Activated naive CD8-positive, alpha-beta T cell treated with anti-CD3 and anti-CD28 coated beads, Interleukin-2, amount 10 ng/mL, durations not matched to agents 7 days and 5 days (primary cell): ENCODE measurements at places on chromosomes 1 and 21.
A peak's percentile ranks its signal among the peaks of the same experiment; 100 is the strongest.

DNA sequence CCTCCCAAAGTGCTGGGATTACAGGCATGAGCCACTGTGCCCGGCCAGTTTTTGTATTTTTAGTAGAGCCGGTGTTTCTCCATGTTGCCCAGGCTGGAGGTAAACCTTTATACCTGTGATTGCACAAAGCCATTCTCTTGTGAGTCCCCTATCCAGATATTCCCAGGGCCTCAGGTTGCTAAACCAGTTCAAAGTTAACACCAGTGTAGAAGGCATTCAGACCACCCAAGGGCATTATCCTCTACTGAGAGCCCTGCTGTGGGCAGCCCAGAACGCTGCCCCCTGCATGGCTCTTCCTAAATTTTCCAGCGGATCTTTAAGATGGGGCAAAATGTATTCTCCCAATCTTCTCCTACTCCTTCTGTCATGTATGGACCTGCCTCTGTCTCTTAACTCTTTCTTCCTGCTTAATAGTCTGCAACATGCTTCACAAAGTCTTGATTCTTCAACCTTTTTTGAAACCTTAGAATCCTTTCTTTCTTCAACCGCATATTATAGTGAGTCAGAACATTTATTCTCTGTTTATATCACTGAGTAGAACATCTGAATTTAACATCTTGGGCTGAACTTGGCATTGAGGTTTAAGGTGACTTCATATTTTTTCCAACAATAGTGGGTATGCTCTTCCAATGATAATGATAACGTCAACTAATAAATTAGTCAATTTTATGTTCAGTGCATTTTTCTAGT is 36.0 kb downstream of the UBE4B start:
- no peak for DNase-seq

- no peak for DNase-seq
Measured at GRCh38 chr1:151828921-151829320, 2.7 kb downstream of the RORC start.

- no peak for DNase-seq
Measured at GRCh38 chr1:226201029-226201593, 14.6 kb upstream of the ACBD3 start.

DNA sequence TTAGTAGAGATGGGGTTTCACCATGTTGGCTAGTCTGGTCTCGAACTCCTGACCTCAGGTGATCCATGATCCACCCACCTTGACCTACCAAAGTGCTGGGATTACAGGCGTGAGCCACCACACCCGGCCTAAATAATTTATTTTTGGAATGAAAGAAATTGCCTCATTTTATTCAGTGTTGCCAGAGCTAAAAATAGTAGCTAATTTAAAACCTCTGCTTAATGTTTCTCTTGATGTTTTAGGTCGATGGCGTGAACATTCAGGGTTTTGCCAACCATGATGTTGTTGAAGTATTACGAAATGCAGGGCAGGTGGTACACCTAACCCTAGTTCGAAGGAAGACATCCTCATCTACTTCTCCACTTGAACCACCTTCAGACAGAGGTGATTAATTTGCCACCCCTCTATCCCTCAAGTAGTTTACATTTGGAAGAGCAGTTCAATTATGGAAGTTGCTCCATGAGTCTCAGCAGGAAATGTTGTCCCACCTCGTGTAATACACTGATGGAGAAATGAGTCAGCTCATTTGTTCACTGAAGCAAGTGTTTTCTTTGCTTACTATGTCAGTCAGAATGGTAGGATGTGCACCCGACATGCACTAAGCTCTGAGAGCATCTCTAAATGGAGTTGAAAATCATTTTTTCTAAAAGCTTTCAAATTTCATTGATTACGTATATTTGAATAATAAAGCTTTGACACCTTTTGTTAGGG is 54.9 kb downstream of the PATJ start:
- no peak for DNase-seq

DNA sequence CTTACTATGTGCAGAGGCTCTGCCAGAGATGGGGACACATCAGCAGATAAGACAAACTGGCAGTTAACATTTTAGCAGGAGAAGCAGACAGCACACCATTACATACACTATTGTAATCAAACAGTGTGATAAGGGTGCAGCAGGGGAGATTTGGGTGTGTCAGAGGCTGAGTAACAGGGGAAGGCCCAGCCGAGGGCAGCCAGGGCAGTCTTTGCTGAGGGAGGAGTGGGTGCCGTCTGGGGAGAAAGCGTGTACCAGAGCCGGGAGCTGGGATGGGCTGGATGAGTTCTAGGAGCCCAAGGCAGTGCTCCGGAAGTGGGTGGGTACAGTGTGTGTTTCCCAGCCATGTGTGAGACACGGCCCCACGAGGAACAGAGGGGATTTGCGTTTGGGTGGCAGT is 31.2 kb downstream of the KCNA10 start:
- DNase-seq, result no peak

DNA sequence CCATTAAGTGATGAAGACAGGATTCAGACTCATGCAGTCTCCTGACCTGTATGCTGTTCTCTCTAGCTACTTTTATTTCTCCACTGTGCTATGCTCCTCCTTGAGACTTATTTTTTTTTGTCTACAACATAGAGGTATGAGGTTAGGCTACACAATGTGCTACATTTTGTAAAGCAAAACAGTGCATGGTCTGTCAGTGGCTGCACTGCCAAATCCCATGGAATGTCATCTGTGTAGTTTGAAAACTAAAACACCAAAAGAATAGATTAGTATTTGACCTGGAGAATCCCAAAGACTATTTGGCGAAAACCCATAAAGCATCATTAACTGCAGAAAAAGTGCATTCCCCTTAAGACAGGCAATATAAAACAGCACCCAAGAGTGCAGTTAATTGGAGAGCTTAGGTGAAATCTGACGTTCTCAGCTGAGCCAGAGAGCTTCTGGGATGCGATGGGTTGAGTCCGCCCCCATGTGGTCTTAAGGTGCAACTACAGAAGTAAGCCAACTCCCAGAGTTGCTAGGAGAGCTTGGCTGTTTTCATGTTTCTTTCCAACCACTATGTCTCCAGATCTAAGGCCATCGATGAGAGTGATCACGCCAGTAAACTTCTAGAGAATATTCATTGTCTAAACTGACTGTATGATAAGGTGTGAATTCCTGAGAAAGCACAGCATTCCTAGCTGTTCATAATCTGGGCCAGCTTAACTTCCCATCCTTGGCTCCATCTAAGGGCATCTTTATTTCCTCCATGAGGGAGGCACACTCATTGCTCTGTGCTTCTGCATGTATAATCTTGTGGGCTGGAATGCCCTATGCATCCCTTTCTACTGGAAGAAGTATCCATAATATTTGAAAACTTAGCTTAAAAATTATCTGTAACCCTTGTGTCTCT is 20.7 kb upstream of the CYP2J2 start:
- DNase-seq, result no peak

DNA sequence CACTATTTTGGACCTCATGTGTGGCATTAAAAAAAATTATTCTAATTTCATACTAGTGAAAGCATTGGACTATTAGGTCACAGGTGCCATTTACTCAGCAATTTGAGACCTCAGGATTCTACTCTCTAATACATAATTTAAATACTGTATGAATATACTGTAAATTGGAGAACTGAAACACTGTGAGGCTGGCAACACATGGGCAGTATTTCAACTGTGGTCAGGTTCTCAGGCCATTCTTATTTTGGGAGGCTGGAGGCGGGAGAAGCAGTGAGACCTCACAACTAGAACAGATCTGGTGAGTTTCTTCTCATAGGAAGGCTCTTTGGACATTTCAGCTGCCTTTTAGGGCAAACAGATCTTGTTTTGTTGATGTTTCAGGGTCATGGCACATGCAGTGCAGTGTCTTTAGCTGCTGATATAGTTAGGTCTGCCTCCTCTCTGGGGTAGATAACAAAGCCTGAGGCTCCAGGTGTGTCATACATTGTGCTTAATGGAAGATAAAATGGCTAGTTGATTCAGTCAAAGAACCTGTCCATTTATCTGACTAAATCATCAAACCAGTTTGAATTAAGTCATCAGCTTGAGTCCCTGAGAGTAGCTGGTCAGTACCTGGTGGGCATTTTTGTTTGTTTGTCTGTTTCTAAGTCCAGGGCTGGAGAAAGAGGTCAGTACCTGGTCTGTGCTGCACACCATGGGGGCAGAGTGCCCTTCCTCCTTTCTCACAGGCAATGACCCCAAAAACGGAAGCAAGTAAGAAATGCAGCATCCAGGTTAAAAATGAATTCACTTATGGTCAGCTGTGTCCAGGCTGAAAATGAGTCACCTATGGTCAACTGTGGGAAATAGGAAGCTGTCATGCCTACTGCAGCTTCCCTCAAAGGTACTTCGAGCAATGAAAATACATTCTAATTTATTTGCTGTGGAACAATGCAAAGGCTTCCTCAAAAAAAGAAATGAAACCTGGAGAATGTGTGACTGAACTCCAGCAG is 216.2 kb downstream of the SDCCAG8 start:
- no peak for DNase-seq

DNA sequence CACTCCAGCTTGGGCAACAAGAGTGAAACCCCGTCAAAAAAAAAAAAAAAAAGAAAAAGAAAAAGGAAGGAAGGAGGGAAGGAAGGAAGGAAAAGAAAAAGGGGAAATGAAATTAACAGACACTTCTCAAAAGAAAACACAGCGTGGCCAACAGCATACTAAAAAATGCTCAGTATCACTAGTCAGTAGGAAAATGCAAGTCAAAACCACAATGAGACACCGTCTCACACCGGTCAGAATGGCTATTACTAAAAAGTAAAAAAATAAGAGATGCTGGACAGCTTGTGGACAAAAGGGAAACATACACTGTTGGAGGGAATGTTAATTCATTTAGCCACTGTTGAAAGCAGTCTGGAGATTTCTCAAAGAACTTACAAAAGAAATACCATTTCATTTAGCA is 369.5 kb upstream of the BRINP3 start:
- DNase-seq, result no peak

GRCh38 chr1:2492091-2492490 is 16.0 kb downstream of the PLCH2 start:
- DNase-seq, result no peak

GRCh38 chr1:161439280-161440232 is 65.7 kb upstream of the FCGR2A start:
- peak; percentile 65 for DNase-seq

DNA sequence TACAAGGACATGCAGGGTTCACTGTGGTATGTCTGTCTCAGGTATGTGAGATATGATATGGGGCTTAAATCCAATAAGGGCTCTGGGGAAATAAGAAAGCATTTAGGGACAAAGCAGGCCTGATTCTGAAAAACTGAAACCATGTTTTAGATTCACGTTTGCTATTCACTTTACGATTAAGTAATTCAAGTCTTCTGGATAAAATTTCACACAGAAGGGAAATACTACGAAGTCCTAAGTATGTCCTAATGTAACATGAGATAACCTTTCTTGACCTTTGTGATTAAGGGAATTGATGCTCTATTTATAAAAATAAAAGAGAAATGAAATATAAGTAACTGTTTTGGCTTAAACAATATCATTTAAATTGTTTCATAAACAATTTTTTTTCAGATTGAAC is 55.4 kb downstream of the HNRNPR start:
- DNase-seq, result no peak

GRCh38 chr1:178948676-178949075 is 77.0 kb upstream of the FAM20B start:
- DNase-seq, result no peak

- DNase-seq, result no peak
Measured at GRCh38 chr21:30164796-30165195, 1.8 kb downstream of the CLDN17 start.

DNA sequence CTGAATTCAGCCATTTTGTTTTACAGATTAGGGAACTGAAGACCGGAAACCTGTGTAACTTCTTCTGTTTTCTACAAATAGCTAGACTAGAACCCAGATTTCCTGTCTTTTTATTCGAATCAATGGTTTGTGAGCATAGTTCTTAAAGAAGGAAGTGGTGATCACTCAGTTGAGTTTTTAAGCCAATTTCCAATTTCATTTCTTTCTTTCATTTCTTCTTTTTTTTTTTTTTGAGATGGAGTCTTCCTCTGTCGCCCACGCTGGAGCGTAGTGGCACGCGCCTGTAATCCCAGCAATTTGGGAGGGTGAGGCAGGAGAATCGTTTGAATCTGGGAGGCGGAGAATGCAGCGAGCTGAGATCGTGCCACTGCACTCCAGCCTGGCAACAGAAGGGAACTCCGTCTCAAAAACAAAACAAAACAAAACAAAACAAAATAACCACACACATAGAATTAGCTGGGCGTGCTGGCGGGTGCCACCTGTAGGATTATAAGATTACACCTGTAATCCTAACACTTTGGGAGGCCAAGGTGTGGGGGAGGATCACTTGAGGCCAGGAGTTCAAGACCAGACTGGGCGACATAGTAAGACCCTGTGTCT is 3.0 kb upstream of the MDM4 start:
- peak; percentile 64 for DNase-seq

DNA sequence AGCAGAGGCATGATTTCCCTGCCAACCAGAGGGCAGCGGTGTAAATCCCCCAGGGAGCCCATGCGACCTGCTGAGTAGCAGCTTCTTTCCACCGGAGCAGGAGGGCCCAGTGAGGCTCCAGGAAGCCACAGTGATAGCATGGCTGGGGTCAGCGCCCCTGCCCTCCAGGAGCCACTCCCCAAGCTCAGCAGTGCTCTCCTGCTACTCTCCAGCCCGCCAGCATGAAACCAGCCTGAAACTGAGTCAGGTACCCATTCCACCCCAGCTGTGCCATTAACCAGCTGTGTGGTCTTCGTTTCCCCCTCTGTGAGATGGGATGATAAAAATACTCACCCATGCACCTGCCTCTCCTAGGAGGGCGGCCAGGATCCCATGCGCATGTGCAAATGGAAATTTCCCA is 123.8 kb upstream of the TMEM51 start:
- DNase-seq, result no peak

GRCh38 chr1:82464362-82465001 is 663.7 kb downstream of the ADGRL2 start:
- no peak for DNase-seq

- DNase-seq, result peak; percentile 34
Measured at GRCh38 chr1:44803062-44803311, 2.8 kb downstream of the PLK3 start.

- DNase-seq, result peak; percentile 98
Measured at GRCh38 chr1:154220071-154220969, at the start of gene UBAP2L. Gene UBAP2L, plus strand, starts transcription at chr1:154220955. Its CDS starts 4,169 bp downstream, at chr1:154225124.

- no peak for DNase-seq
Measured at GRCh38 chr1:183702087-183702812, 49.1 kb upstream of the APOBEC4 start.

GRCh38 chr1:196209983-196210382 is 398.3 kb downstream of the KCNT2 start:
- DNase-seq, result no peak

DNA sequence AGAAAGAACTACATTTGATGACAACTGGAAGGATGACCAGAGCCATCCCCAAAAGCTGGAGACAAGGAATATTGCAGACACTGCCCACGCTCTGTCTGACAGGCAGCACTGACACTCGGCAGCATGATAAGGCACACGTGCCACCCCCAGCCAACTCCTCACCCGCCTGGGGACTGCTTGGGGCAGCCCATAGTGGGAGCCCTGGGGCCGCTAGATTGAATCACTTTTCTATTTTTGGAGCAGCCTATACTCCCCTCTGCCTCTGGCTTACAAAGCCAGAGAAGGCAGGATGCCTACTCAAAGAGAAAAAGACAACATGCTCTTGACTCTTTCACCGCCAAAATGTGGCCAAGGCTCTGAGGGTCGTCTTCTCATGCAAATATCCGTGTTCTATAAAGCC is 1.3 kb downstream of the SMG5 start:
- DNase-seq, result peak; percentile 49

- DNase-seq, result no peak
Measured at GRCh38 chr1:155005076-155006011, 2.7 kb downstream of the ZBTB7B start.

GRCh38 chr21:44509539-44509938 is 30.5 kb downstream of the KRTAP10-1 start:
- no peak for DNase-seq
